ENCODE measurements at places on chromosomes 16 and 17.
A peak's percentile ranks its signal among the peaks of the same experiment; 100 is the strongest.

- H3K36me3 ChIP-seq, result peaks cover 10% of the 10 kb centered on the region
- H3K4me3 ChIP-seq, result peak overlapping the region; percentile 50
- peak overlapping the region; percentile 77 for H3K27ac ChIP-seq
- no peaks in the 10 kb centered on the region for H3K27me3 ChIP-seq
- peaks cover 8% of the 10 kb centered on the region for H3K4me1 ChIP-seq
- no peak for DNase-seq
Measured at GRCh38 chr17:42389135-42389417, 834 bp upstream of the STAT3 start.

DNA sequence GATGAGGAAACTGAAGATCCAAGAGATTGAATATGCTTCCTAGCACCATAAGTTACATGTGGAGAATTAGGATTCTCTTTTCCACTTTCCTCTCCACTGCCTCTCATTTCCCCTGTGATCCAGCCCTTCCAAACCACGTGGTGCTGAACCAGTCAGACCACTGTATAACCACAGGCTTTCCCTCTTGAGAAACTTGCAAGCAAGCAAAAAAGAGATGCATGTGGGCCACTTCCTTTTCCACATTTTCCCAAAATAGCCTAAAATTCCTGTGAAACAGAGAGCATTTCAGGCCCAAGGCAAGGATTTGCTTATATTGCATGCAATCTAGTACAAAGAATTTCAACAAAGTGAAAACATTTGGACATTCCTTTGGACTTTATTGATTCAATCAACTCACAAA, 59.3 kb upstream of the KSR1 start:
- no peaks in the 10 kb centered on the region for H3K4me1 ChIP-seq
- H3K27ac ChIP-seq, result no peak overlapping the region
- no peaks in the 10 kb centered on the region for H3K27me3 ChIP-seq
- H3K36me3 ChIP-seq, result no peaks in the 10 kb centered on the region
- no peak overlapping the region for H3K4me3 ChIP-seq
- DNase-seq, result no peak

- DNase-seq, result no peak
- H3K4me1 ChIP-seq, result no peaks in the 10 kb centered on the region
Measured at GRCh38 chr17:11539637-11540036, 58.6 kb upstream of the DNAH9 start.

GRCh38 chr17:33106525-33107165, 115.0 kb downstream of the SPACA3 start:
- DNase-seq, result no peak
- H3K27me3 ChIP-seq, result no peaks in the 10 kb centered on the region
- H3K4me1 ChIP-seq, result no peaks in the 10 kb centered on the region
- no peak overlapping the region for H3K27ac ChIP-seq
- no peaks in the 10 kb centered on the region for H3K36me3 ChIP-seq

- H3K27me3 ChIP-seq, result peaks cover 58% of the 10 kb centered on the region
- H3K4me1 ChIP-seq, result no peaks in the 10 kb centered on the region
- H3K27ac ChIP-seq, result no peak overlapping the region
- H3K4me3 ChIP-seq, result no peak overlapping the region
- H3K36me3 ChIP-seq, result no peaks in the 10 kb centered on the region
- no peak for DNase-seq
Measured at GRCh38 chr16:57571098-57571497, 28.7 kb downstream of the ADGRG5 start.

GRCh38 chr16:86771506-86772460, 193.4 kb downstream of the FOXL1 start:
- H3K36me3 ChIP-seq, result no peaks in the 10 kb centered on the region
- no peak overlapping the region for H3K4me3 ChIP-seq
- H3K27me3 ChIP-seq, result 0 out of 3 replicates have a peak, but pooled peaks cover 8% of the 10 kb centered on the region
- no peaks in the 10 kb centered on the region for H3K4me1 ChIP-seq
- no peak for DNase-seq

GRCh38 chr16:46911038-46911437, 26.9 kb downstream of the GPT2 start:
- no peaks in the 10 kb centered on the region for H3K4me1 ChIP-seq
- no peak overlapping the region for H3K27ac ChIP-seq
- no peak overlapping the region for H3K4me3 ChIP-seq
- no peaks in the 10 kb centered on the region for H3K36me3 ChIP-seq
- no peaks in the 10 kb centered on the region for H3K27me3 ChIP-seq

DNA sequence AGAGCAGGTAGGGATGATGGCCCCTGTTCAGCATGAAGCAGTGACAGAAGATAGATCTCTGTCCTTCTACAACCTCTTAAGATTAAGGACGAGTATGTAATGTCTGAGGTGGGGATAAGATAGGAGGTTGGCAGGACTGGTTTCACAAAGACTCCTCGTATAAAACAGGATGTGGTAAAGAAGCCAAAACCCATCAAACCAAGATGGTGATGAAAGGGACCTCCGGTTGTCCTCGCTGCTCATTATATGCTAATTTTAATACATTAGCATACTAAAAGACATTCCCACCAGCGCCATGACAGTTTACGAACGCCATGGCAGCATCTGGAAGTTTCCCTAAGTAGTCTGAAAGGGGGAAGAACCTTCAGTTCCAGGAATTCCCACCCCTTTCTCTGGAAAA, 27.3 kb downstream of the MIS12 start:
- H3K4me3 ChIP-seq, result no peak overlapping the region
- H3K27ac ChIP-seq, result no peak overlapping the region
- DNase-seq, result no peak
- peaks cover 52% of the 10 kb centered on the region for H3K36me3 ChIP-seq

DNA sequence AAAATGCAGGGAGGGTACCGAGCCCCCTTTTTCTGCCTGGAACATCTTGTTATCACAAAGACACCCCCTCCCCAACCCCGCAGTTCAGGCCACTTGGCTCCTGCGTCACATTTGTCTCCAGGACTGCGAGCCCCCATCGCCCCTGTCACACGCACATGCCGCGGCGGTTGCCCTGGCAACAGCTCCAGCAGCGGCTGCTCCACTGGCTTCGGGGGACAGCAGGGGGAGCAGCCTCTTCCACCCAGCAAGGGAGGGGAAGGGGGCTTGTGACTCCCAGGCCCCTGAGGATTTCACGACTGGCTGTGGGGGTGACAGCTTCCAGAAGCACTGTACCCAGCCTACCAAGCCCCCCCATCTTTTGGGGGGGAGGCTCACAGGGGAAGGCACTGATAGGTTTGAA, 2.6 kb downstream of the BAIAP3 start:
- H3K4me1 ChIP-seq, result peaks cover 91% of the 10 kb centered on the region
- no peak overlapping the region for H3K4me3 ChIP-seq
- no peak for DNase-seq
- H3K36me3 ChIP-seq, result no peaks in the 10 kb centered on the region

- H3K4me1 ChIP-seq, result no peaks in the 10 kb centered on the region
- no peak overlapping the region for H3K4me3 ChIP-seq
- no peak overlapping the region for H3K27ac ChIP-seq
- no peaks in the 10 kb centered on the region for H3K27me3 ChIP-seq
- peaks cover 19% of the 10 kb centered on the region for H3K36me3 ChIP-seq
- peak; percentile 34 for DNase-seq
Measured at GRCh38 chr17:37081287-37081686, 132.5 kb downstream of the AATF start.

DNA sequence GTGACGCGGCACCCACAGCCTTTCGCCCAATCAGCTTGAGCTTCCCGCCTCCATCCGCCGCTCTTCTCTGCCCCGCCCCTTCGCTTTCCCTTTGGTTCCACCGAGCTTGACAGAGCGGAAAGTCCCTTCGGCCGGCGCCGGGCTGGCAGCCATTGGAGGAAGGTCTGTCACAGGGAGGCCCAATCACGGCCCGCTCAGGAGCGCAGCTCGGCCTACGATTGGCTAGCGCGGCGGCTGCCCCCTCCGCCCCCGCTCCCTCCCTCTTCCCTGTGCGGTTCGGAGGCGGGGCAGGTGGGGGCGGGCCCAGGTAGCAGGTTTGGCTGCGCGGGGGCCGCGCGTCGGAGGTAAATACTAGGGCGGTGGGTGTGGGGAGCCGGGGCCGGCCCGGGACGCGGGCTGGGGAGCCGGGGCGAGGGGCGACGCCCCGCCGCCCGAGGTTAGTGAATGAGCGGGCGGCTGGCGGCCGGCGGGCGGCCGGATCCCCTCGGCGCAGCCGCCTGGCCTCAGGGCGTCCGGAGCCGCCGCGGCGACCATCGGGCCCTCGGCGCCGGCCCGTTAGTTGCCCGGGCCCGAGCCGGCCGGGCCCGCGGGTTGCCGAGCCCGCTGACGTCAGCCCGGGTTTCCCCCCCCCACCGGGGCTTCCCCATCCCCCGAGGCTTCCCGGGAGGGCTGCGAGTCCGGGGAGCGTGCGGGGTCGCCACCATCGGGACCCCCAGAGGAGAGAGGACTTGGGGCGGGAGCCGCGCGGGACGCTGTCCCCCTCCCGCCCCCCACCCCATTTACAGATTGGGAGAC, at the start of gene CYLD:
Gene CYLD (plus strand): TSS at position 306 of the 795 bp plus-strand sequence. CDS start 7,613 bp downstream, outside the sequence.
- H3K4me1 ChIP-seq, result peaks cover 11% of the 10 kb centered on the region
- peak; percentile 99 for DNase-seq
- no peak within 1 kb of the TSS for H3K27ac ChIP-seq
- H3K27me3 ChIP-seq, result peaks cover 3% of the 10 kb centered on the region

- peaks cover 50% of the 10 kb centered on the region for H3K36me3 ChIP-seq
- H3K4me1 ChIP-seq, result no peaks in the 10 kb centered on the region
- DNase-seq, result no peak
- H3K27me3 ChIP-seq, result no peaks in the 10 kb centered on the region
- no peak overlapping the region for H3K27ac ChIP-seq
- H3K4me3 ChIP-seq, result no peak overlapping the region
Measured at GRCh38 chr17:64073771-64074703, 53.6 kb upstream of the ICAM2 start.

GRCh38 chr16:69767459-69768229, 5.5 kb downstream of the WWP2 start:
- no peaks in the 10 kb centered on the region for H3K4me1 ChIP-seq
- H3K27ac ChIP-seq, result no peak overlapping the region
- H3K36me3 ChIP-seq, result no peaks in the 10 kb centered on the region
- no peak for DNase-seq

DNA sequence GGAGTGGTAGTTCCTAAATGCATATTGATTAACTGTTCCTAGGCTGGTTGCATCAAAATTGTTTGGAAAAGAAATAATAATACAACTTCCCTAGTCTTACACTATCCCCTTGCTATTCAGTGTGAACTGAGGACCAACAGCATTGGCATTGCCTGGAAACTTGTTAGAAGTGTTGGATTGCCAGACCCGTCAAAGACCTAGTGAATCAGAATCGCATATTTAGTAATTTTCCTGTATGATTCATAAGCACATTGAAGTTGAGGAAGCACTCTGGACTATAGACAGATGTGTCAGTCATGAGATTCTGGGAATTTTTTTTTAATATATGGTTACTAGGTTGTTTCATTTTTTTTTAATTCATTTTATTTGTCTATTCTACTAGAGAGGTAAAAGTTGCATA, 34.7 kb upstream of the KCNJ16 start:
- H3K36me3 ChIP-seq, result peaks cover 2% of the 10 kb centered on the region
- H3K27ac ChIP-seq, result no peak overlapping the region
- no peak overlapping the region for H3K4me3 ChIP-seq
- no peaks in the 10 kb centered on the region for H3K4me1 ChIP-seq

DNA sequence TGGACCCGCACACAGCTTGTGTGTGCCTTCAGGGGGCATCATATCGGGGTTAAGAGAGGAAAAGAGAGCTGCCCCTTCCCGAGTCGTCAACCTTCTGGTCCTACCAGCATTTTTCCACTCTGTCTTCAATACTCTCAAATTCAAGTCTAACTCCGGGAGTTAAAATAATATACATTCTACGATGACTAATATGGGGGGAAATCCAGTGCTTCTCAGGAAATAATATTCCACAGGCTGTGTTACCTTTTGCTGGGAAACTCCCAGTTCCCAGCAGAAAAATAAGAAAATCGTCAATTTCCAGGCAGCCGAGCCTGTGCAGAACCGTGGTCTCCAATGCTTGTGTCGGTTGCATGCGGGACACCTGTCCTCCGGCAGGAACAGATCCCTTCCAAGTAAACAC, 105.0 kb upstream of the FOXF1 start:
- H3K27ac ChIP-seq, result no peak overlapping the region
- no peaks in the 10 kb centered on the region for H3K4me1 ChIP-seq
- no peak for DNase-seq
- H3K4me3 ChIP-seq, result no peak overlapping the region
- no peaks in the 10 kb centered on the region for H3K36me3 ChIP-seq

DNA sequence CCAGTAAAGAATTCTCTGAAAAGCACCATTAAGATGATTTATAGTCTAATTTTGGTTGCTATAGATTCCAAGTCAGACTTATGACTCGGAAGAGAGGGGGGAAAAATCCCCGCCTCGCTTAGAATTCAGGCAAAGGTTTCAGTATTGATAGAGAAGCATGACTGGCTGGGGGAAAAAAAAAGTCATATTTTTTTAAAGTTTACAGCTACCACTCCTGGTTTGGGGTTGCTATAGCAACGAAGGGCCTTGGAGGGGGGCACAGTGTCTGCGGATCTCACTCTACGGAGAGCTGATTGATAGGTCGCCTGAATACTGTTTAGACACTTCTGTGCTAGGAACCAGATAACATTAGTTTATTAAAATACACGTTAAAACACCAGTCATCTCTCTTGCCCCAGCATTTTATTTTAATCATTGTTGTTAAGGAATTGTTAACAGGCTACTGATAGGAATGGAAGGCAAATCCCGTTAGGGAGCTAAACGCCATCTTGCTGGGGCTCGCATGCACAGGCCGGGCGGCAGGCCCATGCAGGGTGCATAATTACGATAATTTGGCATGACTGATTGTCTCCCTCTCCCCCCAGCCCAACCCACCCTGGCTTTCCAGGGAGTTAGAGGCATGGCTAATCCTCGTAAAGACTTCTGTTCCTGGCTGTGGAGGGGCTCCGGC, 380.0 kb upstream of the XYLT1 start:
- no peak overlapping the region for H3K27ac ChIP-seq
- H3K4me1 ChIP-seq, result no peaks in the 10 kb centered on the region
- no peak for DNase-seq

GRCh38 chr16:66382966-66383299, 16.4 kb downstream of the CDH5 start:
- DNase-seq, result no peak
- no peak overlapping the region for H3K4me3 ChIP-seq
- H3K27ac ChIP-seq, result no peak overlapping the region
- H3K27me3 ChIP-seq, result peaks cover 14% of the 10 kb centered on the region
- H3K36me3 ChIP-seq, result no peaks in the 10 kb centered on the region
- H3K4me1 ChIP-seq, result no peaks in the 10 kb centered on the region

- peak; percentile 66 for DNase-seq
- H3K36me3 ChIP-seq, result no peaks in the 10 kb centered on the region
- peaks cover 15% of the 10 kb centered on the region for H3K27me3 ChIP-seq
- no peaks in the 10 kb centered on the region for H3K4me1 ChIP-seq
- no peak overlapping the region for H3K27ac ChIP-seq
- no peak overlapping the region for H3K4me3 ChIP-seq
Measured at GRCh38 chr17:4566785-4567184, 6.4 kb upstream of the GGT6 start.

GRCh38 chr17:17322516-17323510, 19.6 kb downstream of the NT5M start:
- H3K36me3 ChIP-seq, result 0 out of 3 replicates have a peak, but pooled peaks cover 3% of the 10 kb centered on the region
- DNase-seq, result no peak
- no peak overlapping the region for H3K4me3 ChIP-seq
- no peak overlapping the region for H3K27ac ChIP-seq
- no peaks in the 10 kb centered on the region for H3K4me1 ChIP-seq
